ENCODE measurements at places on chromosomes 5 and 9.

GRCh38 chr5:158170060-158170459, 311.1 kb upstream of the CLINT1 start:
- DNase-seq: no peak

DNA sequence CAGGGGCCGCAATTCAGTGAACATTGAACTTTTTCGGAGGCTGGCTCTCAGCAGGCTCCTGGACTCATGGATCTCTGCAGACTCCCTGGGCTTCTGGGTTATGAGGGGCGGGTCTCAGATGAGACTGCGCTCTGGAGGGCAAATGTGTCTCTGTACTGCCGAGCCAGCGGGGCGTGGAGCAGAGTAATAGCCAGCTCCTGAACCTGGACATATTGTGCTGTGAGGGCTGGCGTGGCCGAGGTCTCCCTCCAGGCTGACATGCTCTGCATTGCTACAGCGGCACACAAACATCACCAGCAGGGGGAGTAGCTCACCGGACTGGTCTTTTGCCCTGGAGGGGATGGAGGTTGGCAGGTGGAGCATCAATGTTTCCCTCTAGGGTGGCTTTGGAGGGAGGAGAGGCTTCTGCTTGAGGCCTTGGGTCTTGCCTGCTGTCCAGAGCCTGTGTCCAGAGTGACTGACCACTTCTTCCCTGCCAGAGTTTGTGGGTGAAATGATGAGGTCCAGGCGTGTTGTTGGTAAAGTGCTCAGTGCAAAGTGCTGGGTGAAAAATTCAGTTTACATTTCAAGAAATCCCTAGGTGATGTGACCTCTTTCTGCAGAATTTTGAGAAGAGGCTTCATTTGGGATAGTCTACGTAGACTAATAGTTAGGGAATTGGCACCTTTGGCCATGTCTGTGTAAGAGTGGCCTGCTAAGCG, 10.9 kb upstream of the GADD45G start:
- DNase-seq: no peak

DNA sequence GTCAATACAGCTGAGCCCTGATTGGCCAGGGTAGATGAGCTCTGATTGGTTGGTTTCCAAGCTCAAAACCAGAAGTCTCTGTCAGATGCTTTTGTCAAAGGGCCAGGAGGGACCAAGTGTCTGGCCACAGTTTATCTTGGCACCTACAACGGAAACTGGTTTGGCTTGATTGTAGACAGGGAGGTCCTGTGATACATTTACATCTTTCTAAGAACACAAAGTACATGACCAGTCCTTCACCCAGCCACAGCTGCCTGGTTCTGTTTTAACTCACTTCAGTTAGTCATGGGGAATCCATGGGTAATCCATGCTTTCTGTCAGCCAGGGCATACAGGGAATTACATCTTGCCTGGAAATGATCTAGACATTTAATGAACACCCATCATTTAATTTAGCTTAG, 171.2 kb downstream of the SLC12A2 start:
- DNase-seq: no peak

- DNase-seq: no peak
These were observed 47.4 kb downstream of the ABHD17B start for GRCh38 chr9:71863631-71864030.

DNA sequence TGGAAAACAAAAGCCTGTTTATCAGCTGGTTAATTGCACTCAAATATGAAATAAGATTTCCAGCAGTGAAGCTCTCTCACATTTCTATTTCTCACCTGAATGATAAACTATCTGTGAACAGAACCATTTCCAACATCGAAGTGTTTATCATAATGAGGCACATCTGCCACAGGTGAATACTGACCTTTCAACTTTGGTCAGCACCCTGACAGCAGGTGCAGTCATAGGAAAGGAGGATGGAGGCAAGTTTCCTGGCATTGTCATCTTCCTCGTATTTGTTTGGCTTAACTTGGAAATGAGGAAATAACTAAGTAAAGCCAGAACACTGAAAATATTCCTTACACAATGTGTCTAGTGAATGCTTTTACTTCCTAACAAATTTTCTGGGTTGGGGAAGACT, 716.4 kb downstream of the NR2F1-AS1 start:
- no peak for DNase-seq

DNA sequence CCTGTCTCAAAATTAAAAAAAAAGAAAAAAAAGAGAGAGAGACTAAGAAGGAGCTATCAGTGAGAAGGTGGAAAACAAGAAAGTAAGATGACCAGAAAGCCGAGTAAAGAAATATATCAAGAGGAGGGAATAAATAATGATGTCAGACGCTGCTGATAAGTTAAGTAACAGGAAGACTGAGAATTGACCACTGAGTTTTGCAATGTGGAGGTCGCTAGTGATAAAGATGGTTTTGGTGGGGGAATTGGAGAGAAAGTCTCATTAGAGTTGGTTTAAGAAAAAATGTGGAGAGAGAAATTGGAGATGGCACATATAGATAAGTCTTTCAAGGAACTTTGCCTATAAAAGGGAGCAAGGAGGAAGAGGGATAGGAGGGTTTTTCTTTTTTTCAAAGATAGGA, 91.9 kb downstream of the RAD23B start:
- no peak for DNase-seq

DNA sequence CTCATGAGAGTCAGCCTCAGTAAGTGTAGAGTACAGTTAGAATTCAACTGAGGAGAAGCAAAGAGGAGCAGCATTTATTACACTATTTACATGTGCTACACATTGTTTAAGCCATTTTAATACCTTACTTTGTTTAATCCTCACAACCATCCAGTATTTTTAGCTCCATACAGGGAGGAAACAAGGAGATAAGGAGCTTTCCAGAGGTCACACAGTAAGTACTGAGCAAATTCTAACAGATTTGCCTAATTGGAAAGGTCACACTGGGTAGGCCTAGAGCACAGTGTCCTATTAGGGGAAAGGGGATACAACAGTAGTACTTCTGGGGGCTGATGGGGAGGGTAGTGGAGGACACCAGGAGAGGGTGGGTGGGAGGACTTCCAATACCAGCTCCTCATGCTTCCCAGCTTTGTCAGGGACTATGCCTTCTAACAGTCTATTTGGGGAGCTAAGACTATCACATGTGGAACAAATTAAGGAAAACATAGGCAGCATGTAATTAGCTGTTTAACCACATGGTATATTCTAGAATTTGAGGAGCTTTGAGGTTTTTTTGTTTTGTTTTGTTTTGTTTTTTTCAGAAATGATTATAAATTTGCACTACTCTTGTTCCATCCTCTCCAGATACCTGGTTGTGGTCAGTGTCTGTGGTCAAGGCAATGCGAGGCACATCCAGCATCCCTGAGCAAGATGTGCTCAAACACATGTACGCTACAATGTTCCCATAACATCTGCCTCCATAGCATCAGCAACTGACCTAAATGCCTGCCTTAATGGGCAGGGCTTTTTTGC, 96.0 kb upstream of the SLC12A2 start:
- no peak for DNase-seq
